ENCODE measurements at places on chromosomes 16 and 17.

GRCh38 chr16:17983114-17983513, 353.4 kb downstream of the NPIPA8 start:
- DNase-seq, result no peak

DNA sequence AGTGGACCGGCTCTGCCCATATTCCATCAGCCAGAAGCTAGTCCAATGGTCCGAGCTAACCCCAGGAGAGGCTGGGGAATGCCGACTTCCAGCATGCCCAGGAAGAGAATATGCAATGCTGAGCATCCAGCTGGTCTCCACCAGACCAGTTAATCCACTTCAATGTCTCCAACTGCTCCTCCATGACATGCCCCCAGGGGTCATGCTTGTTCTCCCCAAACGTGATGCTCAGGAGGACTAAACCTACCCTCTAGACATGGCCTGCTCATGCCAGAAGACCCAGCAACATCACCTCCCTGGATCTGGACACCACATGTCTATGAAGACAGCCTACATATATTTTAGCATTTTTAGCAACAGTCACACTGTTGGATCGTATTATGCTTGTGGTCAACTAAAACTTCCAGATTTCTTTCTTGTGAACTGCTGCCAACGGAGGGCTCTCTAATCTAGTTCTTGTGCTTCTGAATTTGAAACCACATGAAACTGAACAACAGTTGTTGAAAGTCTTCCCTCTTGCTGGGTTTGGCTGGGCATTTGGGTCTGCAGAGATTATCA, 245.1 kb downstream of the SOX9 start:
- DNase-seq, result no peak

GRCh38 chr17:5211458-5211857, 19.8 kb upstream of the ZNF594 start:
- DNase-seq, result no peak

DNA sequence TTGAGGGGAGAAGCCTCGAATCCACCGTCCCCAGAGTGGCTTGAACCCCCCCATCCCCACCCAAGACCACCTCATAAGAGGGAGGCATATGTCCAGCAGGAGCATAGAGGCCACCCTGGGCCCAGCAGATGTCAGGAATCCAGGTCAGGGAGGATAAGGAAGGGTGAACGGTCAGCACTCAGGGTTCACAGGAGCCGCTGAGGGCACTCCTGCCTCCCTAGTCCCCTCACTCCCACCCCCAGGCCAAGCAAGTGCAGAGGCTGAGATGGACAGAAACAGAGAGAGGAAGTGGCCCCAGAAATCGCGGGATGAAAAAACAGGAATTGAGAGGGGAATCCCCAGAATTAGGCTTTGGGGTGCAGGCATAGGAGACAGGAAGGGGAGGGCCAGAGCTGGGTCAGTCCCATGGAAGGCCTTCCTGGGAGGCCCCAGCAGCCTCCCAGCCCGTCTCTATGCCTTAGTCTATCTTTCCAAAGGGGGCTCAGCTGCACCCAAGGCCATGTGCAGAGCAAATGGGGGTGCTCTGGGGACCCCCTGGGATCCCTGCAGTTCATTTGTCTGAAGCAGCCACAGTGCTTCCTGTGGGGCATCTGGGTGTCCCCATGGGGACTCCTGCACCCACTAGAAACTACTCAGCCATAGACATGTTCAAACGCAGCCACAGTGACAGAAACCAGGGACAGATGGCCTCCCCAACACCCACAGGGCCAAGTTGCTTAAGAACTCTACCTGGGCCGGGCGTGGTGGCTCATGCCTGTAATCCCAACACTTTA, 1.7 kb downstream of the CMTM3 start:
- DNase-seq, result no peak

Measured in HL-60 (cell line).